ENCODE measurements at places on chromosomes 7 and 10. TPM values are rescaled to one million over a fixed set of nuclear protein-coding genes. Genes with fewer than 3 reads are reported as not detected.

GRCh38 chr10:119616882-119617570, 20.3 kb upstream of the TIAL1 start:
- no peak for DNase-seq

GRCh38 chr7:96199421-96199820, 122.5 kb downstream of the SLC25A13 start:
- DNase-seq: no peak

- no peak for DNase-seq
Observed at GRCh38 chr10:112977426-112977898, 27.4 kb downstream of the TCF7L2 start.

DNA sequence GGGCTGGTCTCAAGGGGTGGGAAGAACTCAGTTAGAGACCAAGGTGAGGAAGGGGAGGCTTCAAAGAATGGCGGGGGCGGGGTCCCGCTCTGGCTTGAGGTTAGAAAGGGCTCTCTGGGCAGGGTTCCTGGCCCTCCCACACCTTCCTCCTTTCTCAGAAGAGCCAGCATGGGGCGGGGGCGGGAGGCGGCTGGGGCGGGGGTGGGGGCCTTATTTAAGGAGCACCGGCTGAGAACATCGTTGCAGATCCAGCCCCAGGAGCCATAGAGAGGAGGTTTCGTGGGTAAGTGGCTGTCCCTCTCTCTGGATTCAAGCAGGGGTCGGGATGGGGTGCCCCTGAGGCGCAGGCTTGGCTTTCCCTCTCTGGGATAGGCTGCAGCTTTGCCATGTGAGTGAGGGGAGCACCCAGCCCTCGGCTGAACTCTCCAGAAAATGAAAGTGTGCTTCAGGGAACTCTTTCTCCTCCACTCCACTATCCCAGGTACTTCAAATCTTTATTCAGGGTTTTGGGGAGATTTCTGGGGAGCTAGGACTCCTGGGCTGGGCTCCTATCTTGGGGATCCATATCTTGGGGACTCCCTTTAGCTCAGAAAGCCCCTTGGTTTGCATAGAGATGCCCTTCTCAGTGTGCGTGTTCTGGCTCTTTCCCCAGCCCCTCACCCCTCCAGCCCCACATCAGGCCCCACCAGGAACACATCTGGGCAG, 3.3 kb upstream of the CUEDC2 start:
- no peak for DNase-seq

GRCh38 chr10:113524539-113525490, 28.0 kb upstream of the HABP2 start:
- no peak for DNase-seq

DNA sequence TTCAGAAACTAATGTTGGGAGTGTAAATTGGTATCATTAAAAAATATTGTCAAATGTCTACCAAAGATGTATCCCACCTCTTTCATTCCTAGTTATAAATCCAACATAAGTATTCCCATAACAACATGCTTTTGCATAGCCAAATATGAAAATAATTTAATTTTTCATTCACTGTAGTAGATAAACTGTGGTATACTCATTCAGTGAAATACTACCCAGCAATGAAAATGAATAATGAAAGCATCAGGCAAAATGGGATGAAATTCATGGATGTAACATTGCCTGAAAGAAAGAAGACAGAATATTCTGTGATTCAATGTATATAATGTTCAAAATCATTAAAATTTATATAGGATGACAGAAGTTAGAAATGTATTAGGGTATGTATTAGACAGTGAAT, 629.0 kb upstream of the MBL2 start:
- no peak for DNase-seq

- DNase-seq: no peak
Observed at GRCh38 chr7:99459087-99459486, 6.9 kb downstream of the ATP5MF start.

GRCh38 chr10:91975438-91975837, 51.9 kb downstream of the BTAF1 start:
- DNase-seq: no peak

- no peak for DNase-seq
Observed at GRCh38 chr7:137747359-137748031, 99.3 kb downstream of the DGKI start.

FAM13C gene
- 4.8 TPM for polyA plus RNA-seq

TRIL gene
- 55.0 TPM for polyA plus RNA-seq

PTPRN2 gene
- 7.4 TPM for polyA plus RNA-seq
